ENCODE measurements at places on chromosomes 4 and X.

DNA sequence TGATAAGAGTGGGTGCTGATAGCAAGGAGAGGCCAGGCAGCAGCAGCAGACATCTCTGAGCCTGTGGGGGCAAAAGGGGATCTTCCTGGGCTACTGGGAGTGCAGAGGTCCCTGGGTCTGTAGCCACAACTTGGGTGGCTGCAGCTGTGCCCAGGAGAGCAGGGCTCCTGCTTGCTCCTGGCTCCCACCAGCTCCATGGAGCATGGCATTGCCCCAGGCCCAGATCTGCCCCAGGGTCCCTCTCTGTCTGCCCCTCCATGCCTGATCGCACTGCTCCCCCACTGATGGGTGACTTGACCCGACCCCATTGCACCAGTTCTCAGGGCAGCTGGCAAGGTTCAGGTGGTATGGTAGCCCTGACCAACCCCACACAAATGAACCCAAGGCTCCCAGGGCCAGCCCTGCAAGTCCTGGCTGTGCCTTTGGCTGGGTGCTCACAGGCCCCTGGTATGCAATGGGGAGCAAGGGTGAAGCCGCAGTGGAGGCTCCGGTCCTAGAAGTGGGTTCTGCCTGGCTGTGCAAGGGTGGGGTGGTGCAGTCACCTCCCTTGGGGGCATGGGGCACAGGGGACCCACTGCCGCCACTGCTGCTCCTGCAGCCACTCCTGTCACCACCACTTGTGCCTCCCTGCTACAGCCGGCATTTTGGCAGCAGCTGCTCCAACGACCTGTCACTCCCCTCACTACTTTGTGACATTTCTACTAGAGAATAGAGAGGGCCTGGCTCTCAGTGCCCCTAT is 184.9 kb downstream of the NPFFR2 start:
- DNase-seq = no peak

- DNase-seq = peak; percentile 12
Measured at GRCh38 chr4:135418353-135418752, 1216.8 kb upstream of the PABPC4L start.

- peak; percentile 81 for DNase-seq
Measured at GRCh38 chr4:40916880-40917279, 167.1 kb downstream of the NSUN7 start.

- DNase-seq = no peak
Measured at GRCh38 chr4:150960079-150960478, 55.0 kb downstream of the LRBA start.

DNA sequence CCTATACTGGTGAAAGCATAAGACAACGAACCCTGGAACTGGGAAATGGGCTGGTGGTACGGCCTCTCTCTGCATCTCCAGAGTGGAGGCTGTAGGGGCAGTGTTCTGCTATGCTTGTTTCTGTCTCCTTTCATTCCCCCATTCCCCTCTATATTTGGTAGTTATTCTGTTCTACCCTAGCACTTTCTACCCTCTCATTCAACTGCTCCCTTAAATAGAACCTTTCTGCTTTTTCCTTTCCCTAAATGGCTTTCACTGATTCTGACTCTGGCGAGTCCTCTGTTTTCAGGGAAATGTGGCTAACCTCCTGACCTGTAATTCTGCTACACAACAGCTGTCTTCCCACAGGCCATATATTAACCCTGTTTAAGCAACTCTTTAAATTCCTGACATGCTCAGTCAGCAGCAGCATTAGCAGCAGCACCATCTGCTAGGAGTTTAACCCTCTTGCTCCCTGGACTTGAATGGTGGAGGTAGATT is 94.2 kb downstream of the CXCL13 start:
- peak; percentile 33 for DNase-seq

GRCh38 chr4:105280338-105281123 is 133.9 kb downstream of the TET2 start:
- no peak for DNase-seq

- no peak for DNase-seq
Measured at GRCh38 chrX:112967341-112967740, 126.7 kb upstream of the AMOT start.
